ENCODE measurements at places on chromosomes 7 and 10.

GRCh38 chr7:18831419-18831818 lies 286.0 kb downstream of the TWIST1 start:
- DNase-seq: peak; percentile 65

DNA sequence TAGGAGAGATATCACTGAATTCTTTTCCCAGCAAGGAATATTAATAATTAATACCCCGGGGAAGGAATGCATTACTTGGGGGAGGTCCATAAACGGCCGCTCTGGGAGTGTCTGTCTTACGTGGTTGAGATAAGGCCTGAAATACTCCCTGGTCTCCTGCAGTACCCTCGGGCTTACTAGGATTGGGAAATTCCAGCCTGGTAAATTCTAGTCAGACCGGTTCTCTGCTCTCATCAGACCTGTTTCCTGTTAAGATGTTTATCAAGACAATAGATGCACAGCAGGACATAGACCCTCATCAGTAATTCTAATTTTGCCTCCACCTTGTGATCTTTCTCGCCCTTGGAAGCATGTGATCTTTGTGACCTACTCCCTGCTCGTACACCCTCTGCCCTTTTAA lies 162.8 kb upstream of the KCND2 start:
- no peak for DNase-seq

- peak; percentile 76 for DNase-seq
Observed at GRCh38 chr7:28151965-28152364, 28.6 kb downstream of the JAZF1 start.

GRCh38 chr10:114017271-114017670 lies 26.4 kb upstream of the ADRB1 start:
- DNase-seq: no peak

GRCh38 chr7:15326044-15326644 lies 235.7 kb downstream of the AGMO start:
- peak; percentile 59 for DNase-seq

GRCh38 chr7:149855361-149856305 lies 17.5 kb downstream of the ZNF862 start:
- DNase-seq: peak; percentile 71

DNA sequence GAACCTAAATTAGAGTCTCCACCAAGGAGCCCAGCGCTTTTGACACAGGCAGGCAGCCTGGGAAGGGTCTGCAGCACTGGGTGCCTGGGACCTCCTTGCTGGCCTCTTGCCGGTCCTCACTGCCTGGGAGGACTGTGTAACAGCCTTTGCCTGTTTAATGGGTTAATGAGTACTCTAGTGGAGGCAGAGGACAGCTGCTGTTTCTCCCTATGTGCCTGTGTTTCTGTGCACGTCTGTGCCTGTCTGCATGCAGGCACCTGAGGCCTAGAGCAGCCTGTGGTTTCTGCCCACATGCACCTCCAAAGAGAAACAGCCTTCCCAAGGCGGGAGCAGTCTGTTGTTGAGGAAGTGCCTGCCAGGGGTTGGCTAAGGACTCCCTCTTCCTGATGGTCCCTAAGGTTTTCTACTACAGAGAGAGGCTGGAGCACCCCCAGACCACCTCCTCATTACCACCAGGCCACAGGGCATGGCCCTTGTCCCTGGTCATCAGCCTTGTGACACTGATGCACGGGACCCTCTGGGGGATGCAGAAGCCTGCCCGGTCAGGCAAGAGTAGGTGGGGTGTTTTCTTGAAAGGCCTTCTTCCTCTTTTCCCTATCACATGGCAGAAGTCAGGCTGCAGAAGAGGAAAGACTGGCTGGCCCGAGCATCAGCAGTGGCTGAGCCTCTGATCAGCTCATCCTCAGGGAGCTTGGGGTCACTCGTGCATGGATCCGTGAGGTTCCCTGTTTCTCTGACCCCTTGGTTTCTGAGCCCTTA lies 14.2 kb downstream of the SLC29A3 start:
- DNase-seq: no peak

DNA sequence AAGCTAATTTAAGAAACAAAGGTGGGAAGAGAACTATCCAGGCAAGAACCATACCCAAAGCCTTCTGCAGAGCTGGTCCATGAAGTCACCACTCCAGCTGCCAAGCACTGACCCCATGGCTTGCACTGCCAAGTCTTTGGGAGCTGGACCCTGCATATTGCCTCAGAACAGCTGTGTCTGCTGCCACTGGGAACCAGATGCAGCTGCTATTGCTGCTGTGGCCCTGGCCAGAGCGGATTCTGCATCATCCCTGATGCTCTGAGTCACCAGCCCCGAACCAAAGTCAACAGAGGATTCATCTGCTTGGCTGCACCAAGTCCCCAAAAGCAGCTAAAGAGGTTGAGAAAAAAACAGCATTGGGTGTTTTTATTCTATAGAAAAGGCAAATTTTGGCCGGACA lies 39.2 kb upstream of the GSAP start:
- peak; percentile 98 for DNase-seq

GRCh38 chr7:141374425-141374824 lies 176.8 kb upstream of the AGK start:
- DNase-seq: no peak

Measured in fibroblast of mammary gland (primary cell).